ENCODE measurements at places on chromosomes 6 and 20.

- DNase-seq: no peak
Observed at GRCh38 chr6:106924694-106925523, 49.6 kb downstream of the CD24 start.

GRCh38 chr6:158868122-158868480 is 48.9 kb upstream of the EZR start:
- no peak for DNase-seq

- no peak for DNase-seq
Observed at GRCh38 chr6:41878246-41878645, 16.9 kb downstream of the USP49 start.

GRCh38 chr20:60573003-60573680 is 614.9 kb downstream of the CDH26 start:
- DNase-seq: no peak

DNA sequence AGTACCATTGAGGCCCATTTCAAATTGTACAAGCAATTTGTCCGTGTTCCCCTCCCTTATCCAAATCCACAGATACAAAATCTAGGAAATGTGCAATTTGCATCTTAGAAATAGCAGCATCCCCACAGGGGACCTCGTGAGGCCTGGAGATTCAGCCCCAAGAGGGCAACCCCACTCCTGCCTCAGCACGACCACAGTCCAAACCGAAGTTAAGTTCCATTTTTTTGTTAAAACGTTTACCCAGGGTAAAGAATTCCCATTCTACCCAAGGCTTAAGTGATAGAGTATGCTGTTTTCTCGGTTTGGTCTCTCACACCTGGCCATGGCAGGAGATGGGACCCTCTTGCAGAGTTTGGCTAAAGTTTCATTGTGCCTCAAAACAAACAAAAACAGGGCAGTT is 41.2 kb downstream of the PLCG1 start:
- DNase-seq: no peak

DNA sequence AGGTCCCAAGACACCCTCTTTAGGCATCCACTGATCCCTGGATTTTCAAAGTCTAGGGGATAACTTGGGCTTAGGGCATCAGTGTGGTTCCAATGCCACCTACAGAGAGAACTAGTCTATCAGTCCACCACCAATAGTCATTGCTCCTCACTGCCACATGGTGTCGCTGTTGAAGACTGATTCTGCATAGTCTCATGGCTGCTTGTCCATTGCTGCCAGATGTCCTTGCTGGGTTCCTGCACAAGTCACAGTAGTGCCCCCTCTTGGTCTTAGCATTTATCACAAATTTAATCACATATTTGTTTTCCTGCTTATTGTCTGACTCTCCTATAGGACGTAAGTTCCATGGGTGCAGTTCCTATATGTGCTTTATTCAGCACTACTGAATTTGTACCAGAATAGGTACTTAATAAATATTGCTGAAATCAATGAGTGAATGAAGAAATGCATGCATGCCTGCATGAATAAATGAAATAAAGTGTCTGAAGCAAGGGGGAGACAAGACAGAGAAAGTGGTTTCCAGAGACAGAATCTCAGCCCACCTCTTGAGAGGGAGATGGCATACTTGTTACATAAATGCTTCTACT is 45.9 kb upstream of the RALY start:
- DNase-seq: no peak

DNA sequence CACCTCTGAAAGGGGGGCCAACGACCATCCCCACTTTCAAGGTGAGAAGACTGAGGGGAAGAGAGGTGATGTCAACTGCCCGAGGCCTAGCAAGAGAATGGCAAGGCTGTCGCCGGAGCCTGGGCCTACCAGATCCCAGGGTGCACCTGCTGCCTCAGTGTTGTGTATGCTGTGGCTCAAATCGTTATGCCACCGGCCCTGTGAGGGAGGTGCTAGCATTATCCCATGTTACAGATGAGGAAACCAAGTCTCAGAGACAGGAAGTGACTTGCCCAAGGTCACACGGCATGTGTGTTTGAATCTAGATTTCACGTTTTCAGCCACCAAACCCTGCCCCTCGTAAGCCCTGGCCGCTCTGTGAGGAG is 152.5 kb downstream of the CEBPB start:
- DNase-seq: no peak

- no peak for DNase-seq
Observed at GRCh38 chr6:145814035-145814500, 527 bp downstream of the FBXO30 start.

GRCh38 chr6:150622941-150623874 is 23.5 kb downstream of the PLEKHG1 start:
- peak; percentile 16 for DNase-seq

DNA sequence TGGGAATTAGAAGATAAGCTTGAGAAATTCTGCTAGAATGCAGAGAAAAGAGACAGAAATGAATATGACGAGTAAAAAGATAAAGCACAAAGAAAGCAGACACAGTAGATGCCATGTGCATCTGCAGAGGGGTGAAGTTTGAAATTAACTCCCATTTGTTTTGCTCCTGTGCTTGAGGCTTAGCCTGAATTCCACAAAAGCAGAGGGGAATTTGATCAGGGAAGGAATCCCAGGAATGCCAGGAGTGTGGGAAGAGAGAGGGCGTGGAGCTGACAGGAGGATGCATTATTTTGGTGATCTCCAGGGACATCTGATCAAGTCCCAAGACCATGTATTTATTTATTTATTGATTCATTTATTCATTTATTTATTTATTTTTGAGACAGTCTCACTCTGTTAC is 55.6 kb downstream of the SLC22A1 start:
- DNase-seq: no peak

DNA sequence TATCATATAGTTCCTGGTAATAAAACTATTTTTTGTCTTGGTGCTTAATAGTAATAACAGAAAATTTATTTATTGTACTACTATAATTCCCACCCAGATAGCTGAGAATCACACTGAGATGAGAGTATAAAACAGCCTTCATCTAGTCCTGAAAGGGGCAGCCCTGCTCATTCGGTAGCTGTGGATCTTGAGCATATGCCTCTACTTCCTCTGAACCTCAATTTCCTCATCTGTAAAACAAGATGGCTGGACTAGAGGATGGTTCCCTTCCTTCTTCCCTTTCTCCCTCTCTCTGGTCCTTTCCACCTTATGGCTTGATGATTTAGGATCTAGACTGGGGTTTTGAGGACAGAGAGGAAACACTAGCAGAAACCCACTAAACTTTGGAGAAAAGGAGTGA is 15.0 kb downstream of the FKBP5 start:
- DNase-seq: no peak
